ENCODE measurements at places on chromosomes 5 and 9.
A peak's percentile ranks its signal among the peaks of the same experiment; 100 is the strongest.

DNA sequence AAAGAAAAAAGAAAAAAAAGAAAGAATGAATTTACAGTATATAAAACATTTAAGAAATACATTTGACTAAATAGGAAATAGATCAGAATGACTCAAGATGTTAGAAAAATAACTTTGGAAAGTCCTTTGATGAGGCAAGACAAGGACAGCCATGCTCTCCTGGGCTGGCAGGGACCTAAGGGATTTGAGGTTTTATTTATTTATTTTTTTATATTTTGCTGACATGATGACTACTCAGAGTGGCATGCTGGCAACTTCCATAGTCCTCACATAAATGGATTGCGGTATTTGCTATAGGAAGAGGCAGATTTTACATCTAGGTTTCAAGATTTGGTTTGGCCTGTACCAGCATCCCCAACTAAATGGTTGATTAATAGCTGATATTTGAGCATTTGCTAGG is 17.7 kb downstream of the SLC28A3 start:
- no peak for DNase-seq

DNA sequence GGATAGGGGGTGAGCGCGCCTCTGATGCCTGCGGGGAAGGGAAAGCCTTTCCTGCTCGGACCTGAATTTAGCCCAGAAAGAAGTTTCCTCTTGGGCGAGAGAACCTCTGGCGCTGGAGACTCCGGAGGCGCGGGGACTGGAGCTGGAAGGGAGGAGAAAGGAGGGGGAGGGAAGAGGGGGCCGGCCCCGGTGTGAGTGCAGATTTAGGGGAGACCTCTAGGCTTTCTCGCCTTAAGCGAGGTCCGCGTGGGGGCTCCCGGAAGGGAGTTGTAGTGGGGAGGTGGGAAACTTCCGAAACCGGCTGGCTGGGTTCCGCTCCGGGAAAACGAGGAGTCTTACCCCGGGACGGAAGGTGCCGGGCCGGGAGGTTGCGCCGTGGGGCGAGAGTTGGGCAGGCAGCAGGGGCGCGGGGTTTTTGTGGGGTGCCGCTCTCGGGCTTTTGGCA is 1.3 kb downstream of the PCSK5 start:
- peak; percentile 4 for DNase-seq

DNA sequence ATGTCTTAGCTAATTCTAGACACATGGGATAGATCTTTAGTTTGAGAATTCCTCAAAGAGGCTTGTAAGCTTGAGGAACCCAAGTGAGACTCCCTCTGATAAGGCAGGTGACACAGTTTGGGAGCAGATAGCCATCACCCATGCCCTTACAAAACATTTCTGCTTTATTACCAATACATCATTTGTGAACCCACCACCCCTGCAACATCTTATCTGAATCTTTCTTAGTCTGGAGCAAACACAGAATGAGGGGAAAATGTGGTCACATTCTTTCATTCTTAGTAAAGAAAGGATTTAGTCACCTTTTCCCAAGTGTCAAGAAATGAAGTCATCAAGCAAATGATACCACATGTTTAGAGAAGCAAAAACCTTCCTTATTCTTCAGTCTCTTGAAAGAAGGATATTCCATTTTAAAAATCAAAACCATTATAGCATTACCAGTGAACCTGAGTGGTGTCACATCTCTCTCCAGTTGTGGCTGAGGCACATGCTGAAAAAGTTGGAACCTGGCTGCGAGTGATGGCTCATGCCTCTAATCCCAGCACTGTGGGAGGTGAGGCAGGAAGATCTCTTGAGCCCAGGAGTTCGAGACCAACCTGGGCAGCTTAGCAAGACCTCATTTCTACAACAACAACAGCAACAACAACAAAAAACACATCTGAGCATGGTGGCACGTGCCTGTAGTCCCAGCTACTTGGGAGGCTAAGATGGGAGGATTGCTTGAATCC is 65.9 kb downstream of the PRKACG start:
- no peak for DNase-seq

DNA sequence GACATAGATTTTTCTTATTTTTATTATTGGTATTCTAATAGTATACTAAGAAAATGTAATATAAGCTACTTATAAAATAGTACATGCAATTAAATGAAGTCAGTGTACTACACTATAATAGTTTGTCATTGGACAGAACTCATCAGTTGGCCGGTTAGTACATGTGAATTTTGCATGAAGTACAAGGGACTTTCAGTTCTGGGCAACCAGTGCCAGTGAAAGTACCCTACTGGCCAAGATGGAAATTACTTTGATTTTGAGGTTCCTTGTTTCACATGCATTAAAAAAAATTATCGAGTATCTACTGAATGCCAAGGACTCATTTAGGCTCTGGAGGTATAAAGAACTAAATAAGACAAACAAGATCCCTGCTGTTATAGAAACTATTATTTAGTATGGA is 213.4 kb upstream of the ELL2 start:
- DNase-seq, result peak; percentile 7

GRCh38 chr9:133224762-133225161 is 15.7 kb upstream of the OBP2B start:
- no peak for DNase-seq

- DNase-seq, result no peak
These were observed 66.3 kb upstream of the PAPPA start for GRCh38 chr9:116087246-116087645.

DNA sequence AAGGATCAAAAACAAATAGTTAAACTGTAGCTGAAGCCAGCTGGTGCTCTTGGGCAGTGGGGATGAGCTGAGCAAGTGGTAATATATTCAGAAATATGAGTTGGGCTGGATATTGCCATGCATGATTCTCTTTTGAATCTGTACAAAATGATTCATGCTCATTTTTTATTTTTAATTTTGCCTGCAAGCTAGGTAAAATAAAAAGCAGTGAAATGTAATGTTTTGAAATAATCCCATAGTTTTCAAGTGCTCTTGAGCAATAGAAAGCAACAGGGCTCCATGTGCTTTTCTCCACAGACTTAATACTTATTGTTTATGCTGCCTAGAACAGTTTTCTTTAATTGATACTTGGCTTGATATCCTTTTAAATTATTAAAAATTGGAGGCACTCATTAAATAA is 489.3 kb downstream of the TLE4 start:
- no peak for DNase-seq

DNA sequence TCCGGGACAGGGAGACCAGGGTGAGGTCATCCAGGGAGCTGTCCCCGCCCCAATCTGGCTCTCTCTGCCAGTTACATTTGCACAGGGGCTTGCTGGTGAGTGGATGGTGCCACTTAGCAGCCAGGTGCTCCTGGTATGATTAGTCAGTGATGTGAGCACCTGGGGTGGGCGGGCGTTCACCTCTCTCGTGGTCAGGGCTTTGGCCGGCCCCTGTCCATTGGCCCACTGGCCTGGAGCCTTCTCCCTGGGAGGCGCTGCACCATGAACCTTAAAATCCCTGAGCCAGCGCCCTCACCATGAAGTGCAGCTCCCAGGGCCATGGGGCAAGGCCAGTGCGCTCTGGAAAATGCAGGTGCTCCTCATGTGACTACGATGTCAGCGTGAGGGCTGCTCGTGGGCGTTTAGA is 2.0 kb downstream of the NKD2 start:
- DNase-seq, result no peak

DNA sequence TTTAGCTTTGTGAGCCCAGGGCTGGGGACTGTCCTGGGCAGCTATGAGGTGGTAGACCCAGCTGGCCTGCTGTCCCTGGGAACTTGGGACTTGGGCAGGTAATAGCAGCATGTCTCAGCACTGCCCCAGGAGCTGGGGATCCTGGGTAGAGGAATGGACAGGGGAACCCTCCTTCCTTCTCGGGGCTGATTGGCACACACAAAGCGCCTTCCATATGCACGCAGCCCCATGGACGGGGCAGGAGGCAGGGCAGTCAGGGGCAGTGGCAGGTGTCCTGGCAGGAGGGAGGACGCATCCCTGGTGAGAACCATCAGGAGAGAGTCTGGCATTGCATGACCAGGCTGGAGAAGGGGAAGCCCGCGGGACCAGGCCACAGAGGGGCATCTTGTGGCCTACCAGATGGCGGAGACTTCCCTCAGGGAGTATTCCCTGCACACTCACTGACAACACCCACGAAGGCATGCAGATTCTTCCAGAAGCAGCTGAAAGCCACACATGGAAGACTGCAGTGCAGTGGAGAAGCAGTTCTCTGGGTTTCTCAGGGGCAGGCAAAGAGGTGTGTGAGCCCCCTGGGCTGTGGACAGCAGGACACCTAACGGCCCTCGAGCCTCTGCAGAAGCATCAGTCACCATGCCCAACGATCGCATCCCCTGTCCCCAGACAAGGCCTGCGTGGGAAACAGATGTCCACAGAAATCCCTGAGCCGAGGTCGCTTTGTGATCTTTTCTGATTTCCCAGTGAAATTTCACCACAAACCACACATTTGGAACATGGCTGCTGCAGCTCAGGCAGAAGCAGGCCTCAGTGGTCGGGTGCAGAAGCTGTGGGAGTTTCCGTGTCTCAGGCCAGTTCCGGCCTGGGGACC is 7.0 kb upstream of the NKD2 start:
- DNase-seq, result no peak

- no peak for DNase-seq
These were observed 192.5 kb downstream of the CDK5RAP2 start for GRCh38 chr9:120387257-120388002.

GRCh38 chr5:140118302-140118936 is 4.5 kb downstream of the PURA start:
- DNase-seq, result peak; percentile 20

DNA sequence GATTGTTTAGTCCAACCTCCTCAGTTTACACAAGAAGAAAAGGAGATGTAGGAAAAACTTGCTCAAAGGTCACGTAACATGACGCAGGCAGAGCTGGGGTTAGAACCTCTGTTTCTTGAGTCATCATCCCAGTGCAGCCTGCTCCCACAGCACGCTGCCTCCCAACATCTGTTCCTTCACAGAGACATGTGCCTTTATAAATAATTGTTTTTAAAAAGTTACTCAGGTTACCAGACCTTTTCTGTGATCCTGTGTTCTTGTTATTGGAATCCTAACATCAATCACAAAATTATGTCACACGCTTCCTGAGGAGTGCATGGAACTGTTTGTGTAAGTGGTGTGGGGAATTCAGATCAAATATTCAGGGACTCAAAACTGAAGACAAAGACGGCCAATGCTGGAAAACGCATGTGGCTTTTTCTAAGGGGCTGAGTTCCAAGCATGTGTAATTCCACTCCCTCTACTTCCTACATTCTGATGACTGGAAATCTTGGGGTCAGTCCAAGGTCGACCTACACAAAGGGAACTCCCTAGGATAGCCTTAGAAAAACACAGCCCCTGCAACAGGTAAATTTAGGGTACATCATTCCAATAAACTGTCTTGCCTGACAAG is 184.3 kb downstream of the TSSK1B start:
- DNase-seq, result no peak

GRCh38 chr5:1006656-1007071 is 1.9 kb upstream of the NKD2 start:
- DNase-seq, result no peak

DNA sequence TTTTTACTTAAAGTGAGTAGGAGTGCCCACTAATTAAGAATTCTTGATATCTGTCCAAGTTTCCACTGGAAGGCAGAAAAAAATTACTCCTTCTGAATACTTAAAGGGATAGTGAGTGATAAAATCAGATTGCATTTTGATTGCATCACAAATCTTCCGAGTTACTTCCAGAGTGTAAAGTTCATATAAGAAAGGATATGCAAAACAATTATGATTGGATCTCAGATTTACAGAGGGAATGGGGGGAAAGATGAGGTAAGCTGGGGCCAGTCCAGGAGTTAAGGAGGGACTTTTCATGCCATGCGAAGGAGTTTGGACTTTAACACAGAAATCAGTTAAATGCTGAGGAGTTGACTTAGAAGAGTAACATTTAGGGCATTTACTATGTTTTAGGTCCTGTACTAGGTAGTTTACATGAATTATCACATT is 9.3 kb upstream of the RNF145 start:
- DNase-seq, result no peak

- no peak for DNase-seq
These were observed 9.3 kb upstream of the COL5A1 start for GRCh38 chr9:134632329-134632728.

DNA sequence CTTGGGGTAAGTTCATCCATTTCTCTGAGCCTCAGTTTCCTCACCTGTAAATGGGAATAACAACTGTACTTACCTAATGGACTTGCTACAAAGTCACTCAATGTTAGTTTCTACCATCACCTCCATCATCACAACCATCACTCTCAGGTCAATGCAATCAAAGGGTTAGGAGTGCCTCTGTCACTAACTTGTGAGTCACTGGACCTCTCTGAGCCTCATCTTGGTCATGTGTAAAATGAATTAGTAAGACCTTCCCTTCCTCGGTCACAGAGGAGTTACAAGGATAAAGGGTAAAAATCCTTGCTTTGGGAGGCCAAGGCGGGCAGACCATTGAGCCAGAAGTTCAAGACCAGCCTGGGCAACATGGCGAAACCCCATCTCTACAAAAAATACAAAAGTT is 12.8 kb downstream of the FABP6 start:
- DNase-seq, result no peak

DNA sequence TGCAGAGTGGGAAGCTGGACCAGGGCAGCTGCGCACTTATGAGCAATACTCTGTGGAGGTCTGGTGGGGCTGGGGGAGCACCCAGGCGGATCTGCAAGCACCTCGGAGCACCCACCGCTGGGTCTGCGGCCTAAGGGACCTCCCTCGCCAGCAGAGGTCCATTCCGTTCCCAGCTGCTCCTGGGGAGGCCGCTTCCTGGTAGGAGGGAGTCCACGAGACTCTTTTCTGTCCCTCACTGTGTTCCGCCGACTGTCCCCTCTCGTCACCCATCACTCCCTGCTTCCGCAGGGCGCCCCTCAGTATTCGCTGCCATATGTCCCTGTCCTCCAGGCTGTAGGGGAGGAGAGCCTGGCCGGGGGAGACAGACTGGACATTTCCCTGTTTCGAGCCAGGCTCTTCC is 45.5 kb downstream of the NDST1 start:
- DNase-seq, result no peak

DNA sequence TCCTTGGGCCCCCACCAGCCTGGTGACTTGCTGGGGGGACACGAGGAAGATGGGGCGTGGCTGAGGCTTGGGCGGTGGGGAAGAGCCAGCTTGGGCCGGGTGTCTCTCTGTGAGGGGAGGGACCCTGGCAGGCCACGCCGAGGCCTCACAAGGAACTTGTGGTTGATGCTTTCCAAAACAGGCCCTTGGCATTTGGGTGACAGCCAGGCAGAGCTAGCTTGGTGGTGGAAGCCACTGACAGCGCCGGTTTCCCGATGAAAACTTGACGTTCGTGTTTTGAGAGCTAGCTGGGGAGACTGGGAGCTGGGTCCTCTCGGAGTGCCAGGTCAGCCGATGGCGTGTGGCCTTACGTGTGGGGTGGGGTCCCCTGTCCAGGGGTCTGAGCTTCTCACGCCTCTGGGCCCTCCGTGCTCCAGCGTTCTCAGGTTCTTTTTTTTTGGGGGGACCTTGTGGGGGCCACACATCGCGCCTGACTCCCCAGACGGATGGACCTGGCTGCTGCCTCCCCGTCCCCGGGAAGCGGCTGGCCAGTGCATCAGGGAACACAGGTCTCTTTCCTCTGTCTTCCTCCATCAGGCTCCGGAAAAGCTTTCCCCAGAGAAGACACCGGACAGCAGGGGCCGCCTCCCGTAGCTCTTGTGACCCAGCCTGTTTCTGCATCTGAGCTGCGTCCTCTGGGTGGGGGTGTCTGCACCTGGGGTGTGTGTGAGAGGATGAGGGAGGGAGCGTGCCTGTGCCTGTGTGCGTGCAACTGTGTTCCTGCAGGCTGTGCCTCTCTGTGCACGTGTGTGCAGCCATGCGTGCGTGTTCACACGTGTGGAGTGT is 129.3 kb upstream of the LPCAT1 start:
- DNase-seq, result peak; percentile 27

- no peak for DNase-seq
These were observed 19.1 kb upstream of the ARSI start for GRCh38 chr5:150321784-150322183.
